ENCODE measurements at places on chromosomes 1 and 21. TPM values are rescaled to one million over a fixed set of nuclear protein-coding genes. Genes with fewer than 3 reads are reported as not detected.

COL11A1 gene
- 265 TPM for total RNA-seq

DNA sequence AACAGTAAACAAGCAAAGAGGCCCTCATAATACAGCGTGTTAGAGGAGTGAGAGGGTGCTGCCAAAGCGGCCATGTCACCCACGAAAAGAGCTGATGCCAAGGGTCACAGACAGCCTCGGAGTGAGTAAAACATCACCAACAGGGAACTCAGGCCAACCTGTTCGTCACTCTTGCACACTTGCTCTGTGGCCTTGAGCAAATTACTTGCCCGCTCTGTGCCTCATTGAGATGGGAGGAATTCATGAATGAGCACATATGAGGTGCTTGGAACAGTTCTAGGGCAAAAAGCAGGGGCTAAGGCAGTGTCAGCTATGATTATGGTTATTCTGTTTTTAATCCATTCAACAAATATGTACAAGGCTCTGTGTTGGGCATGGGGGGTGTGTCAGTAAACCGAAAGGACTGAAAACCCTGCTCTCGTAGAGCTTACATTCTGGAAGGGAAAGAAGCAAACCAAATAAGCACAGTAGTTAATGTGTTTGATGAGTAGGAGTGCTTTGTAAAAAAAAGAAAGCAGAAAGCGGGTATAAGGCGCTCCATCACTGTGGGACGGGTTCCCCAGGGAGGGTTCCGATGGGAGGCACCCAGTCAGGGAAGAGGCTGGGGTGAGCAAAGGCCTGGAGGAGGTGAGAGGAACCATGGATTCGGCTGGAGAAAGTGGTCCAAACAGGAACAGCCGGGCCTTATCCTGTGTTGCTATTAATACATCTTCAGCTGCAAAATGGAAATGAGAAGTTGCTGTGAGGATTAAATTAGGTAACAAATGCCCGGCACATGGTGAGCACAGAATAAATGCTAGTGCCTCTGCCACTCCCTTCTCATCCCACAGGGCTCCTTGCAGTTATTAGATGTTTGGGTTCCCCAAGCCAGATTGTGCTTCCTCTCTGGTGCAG is 39.5 kb upstream of the RD3 start:
- peak; percentile 52 for DNase-seq
- H3K36me3 ChIP-seq, result no peaks in the 10 kb centered on the region
- no peaks in the 10 kb centered on the region for H3K27me3 ChIP-seq
- H3K27ac ChIP-seq, result peak overlapping the region; percentile 24
- peaks cover 41% of the 10 kb centered on the region for H3K4me1 ChIP-seq
- no peak overlapping the region for H3K4me3 ChIP-seq

DNA sequence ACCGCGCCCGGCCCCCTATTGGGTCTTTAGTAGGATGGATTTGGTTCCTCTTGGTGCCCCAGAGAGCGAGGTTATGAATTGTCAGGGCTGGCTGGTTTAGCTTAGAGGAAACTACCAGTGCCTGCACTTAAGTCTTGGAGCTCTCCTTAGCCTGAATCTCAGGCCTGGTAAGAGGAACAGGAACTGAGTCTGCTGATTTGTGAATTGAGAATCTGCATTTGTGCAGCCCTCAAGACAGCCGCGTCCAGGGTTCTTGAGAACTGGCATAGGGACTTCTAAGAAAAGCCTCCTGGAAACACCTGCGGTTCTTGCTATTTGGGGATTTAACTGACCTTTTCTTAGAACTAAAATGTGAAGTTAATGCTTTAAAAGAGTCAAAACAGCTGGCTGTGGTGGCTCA is 1.7 kb downstream of the NECAP2 start:
- no peak overlapping the region for H3K27ac ChIP-seq
- no peaks in the 10 kb centered on the region for H3K27me3 ChIP-seq
- DNase-seq, result peak; percentile 42
- peaks cover 42% of the 10 kb centered on the region for H3K36me3 ChIP-seq
- peaks cover 13% of the 10 kb centered on the region for H3K4me1 ChIP-seq

GRCh38 chr1:148354284-148354912 is 128.7 kb downstream of the PPIAL4G start:
- no peaks in the 10 kb centered on the region for H3K36me3 ChIP-seq
- H3K27me3 ChIP-seq, result peaks cover 65% of the 10 kb centered on the region
- H3K4me1 ChIP-seq, result no peaks in the 10 kb centered on the region
- H3K4me3 ChIP-seq, result no peak overlapping the region
